ENCODE measurements at places on chromosomes 6 and 20.

GRCh38 chr6:143198312-143198711 lies 137.6 kb downstream of the AIG1 start:
- DNase-seq: no peak

GRCh38 chr20:24131281-24131680 lies 142.7 kb upstream of the GGTLC1 start:
- no peak for DNase-seq

DNA sequence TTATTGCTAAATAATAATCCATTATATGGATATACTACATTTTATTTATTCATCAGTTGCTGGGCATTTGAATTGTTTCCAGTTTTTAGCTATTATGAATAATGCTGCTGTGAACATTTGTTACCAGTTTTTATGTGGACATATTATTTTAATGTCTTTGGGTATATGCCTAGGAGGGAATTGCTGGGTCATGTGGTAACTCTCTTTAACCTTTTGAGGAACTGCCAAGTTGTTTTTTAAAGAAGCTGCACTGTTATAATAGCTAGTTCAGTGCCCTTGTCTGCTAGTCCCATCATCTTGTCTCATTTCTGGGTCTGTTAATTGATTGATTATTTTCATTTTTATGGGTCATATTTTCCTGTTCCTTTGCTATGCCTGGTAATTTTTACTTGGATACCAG lies 56.3 kb downstream of the FOXO3 start:
- DNase-seq: no peak

GRCh38 chr6:144993870-144994269 lies 708.7 kb downstream of the UTRN start:
- no peak for DNase-seq

GRCh38 chr6:69988458-69989126 lies 122.2 kb downstream of the COL19A1 start:
- DNase-seq: no peak

- no peak for DNase-seq
Observed at GRCh38 chr6:133937909-133938308, 15.1 kb upstream of the TBPL1 start.

- DNase-seq: no peak
Observed at GRCh38 chr6:138953451-138953850, 34.6 kb downstream of the REPS1 start.

GRCh38 chr6:33623895-33624381 lies 2.8 kb downstream of the ITPR3 start:
- no peak for DNase-seq

- DNase-seq: peak; percentile 60
Observed at GRCh38 chr6:152642578-152643375, 5.6 kb upstream of the SYNE1 start.

All from iPS-NIHi11 (cell line).